ENCODE measurements at places on chromosomes 1 and 21.
A peak's percentile ranks its signal among the peaks of the same experiment; 100 is the strongest.

GRCh38 chr21:14383596-14384180 is 742 bp upstream of the HSPA13 start:
- DNase-seq = peak; percentile 6

DNA sequence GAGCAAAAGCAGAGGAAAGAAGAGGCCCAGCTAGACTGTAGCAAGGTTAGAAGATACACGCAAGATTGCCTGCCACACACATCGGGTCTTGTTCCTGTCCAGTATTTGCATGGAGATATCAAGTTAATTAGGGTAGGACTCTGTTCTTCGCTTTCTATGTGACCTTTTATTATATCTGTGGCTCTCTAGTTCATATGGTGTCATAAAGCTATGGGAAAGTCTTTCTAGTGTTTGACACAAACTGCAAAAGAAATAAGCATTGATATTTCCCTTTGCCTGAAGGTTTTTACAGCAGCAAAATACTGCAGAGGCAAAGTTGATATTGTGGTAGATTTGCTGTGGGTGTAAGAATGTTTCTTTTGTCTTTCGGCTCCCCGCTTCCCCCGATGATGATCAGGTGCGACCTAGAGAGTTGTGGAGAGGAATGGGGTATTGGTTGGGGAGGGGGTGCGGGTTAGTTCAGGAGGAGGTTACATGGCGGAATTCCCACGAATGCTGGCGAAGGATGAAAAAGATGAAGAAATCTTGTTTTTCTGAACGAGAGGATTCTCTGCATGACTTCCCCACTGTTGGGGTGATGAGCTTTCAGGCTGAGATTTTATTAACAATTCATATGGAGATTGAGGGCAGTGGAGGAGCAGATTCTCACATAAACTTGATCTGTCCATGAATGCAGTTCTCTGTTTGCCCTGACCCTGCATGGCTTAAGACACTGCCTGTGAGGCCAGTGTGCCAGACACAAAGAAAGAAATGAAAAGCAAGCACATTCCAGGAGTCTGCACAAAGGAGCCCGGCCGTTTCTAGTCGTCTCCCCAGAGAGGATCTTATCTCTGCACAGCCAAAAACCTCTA is 550.2 kb downstream of the USP25 start:
- no peak for DNase-seq

DNA sequence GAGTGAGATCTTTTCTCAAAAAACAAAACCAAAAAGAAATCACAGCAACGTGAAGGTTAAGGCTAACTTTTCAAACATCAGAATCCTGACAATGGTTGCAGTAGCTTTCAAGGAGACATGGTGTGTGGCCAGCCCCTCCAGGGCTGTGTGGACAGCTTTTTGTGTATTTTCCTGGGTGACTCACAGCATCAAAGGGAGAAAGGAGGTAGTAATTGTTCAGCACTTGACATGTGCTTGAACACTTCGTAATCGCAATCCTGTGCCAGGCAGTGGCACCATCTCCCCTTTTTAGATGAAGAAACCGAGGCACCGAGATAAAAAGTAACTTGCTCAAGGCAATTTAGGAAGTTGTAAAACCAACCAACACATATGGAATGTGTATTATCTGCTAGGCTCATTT is 10.3 kb downstream of the NBL1 start:
- no peak for DNase-seq

GRCh38 chr1:230797942-230798365 is 50.8 kb downstream of the CAPN9 start:
- DNase-seq = peak; percentile 15

GRCh38 chr1:83110156-83110555 is 888.8 kb downstream of the TTLL7 start:
- DNase-seq = no peak

DNA sequence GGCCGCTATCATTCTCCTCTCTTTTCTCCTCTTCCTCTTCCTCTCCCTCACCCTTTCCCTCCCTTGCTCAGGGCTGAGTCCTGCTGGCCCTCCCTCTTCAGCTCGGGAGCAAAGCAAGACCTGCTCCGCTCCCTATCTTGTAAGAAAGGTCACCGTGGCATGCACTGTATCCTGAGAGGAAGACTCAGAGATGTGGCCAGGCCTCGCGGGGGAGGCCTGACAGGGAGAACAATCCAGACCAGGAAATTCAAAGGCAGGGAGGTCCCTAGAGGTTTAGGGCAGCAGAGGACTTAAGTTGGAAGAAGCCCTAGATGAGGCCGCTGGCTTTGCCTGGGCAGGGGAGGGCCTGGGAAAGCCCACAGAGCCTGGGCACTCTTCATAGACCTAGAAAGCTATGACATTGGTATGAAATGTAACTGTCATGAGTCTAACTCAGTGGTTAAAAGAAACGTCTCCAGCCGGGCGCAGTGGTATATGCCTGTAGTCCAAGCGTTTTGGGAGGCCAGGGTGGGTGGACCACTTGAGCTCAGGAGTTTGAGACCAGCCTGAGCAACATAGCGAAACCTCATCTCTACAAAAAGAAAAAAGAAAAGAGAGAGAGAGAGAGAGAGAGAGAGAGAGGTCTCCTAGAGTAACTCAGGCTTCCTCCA is 14.6 kb upstream of the PTAFR start:
- no peak for DNase-seq

- peak; percentile 59 for DNase-seq
Observed at GRCh38 chr1:156295391-156295947, at the start of gene GLMP. Gene GLMP (minus strand): TSS chr1:156295679. CDS start chr1:156295645, 34 bp downstream.

GRCh38 chr1:67188137-67188536 is 21.9 kb downstream of the IL23R start:
- DNase-seq = no peak

DNA sequence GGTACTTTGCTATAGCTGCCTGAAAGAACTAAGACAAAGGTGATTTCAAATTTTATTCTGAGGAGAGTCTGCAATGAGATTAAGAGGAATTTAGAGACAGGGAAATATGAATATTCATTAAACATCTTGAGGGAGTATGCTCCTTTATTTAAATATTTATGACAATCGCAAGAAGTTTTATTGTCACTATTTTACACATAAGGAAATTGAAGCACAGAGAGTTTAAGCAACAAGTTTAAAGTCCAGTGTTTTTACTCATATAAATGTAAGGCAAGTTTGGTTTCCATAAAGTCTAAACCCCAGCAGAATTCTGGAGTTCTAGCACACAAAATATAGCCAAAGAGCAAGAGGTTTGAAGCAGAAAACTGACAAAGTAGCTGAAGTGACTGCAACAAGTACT is 49.3 kb upstream of the SAMSN1 start:
- DNase-seq = no peak

- no peak for DNase-seq
Observed at GRCh38 chr1:72051538-72051937, 230.8 kb downstream of the NEGR1 start.

GRCh38 chr1:242623119-242623518 is 98.6 kb upstream of the PLD5 start:
- no peak for DNase-seq

DNA sequence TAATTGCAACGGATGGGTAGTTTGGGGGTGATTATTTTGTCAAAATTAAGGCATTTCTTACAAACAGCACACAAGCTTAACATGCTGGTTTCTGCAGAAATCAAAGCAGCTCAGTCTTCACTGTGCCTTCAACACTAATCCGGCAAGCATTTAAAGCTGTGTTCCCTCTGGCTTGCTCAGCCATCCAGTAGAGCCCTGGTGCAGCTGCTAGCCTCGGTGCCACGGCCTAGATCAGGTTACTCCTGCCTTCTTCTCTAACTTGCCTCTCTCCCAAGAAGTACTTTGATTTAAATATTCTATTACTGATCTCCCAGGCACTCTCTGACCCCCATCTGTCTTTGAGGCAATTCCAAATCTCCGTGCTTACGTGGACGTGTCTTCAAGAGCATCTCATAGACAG is 85.6 kb downstream of the GREM2 start:
- no peak for DNase-seq

GRCh38 chr21:27333096-27333495 is 366.2 kb upstream of the ADAMTS5 start:
- DNase-seq = no peak
